ENCODE measurements at places on chromosomes 6 and 20.

- DNase-seq: no peak
Observed at GRCh38 chr20:19671374-19671773, 86.7 kb upstream of the RIN2 start.

GRCh38 chr20:7003598-7003997 is 236.1 kb downstream of the BMP2 start:
- DNase-seq: no peak

DNA sequence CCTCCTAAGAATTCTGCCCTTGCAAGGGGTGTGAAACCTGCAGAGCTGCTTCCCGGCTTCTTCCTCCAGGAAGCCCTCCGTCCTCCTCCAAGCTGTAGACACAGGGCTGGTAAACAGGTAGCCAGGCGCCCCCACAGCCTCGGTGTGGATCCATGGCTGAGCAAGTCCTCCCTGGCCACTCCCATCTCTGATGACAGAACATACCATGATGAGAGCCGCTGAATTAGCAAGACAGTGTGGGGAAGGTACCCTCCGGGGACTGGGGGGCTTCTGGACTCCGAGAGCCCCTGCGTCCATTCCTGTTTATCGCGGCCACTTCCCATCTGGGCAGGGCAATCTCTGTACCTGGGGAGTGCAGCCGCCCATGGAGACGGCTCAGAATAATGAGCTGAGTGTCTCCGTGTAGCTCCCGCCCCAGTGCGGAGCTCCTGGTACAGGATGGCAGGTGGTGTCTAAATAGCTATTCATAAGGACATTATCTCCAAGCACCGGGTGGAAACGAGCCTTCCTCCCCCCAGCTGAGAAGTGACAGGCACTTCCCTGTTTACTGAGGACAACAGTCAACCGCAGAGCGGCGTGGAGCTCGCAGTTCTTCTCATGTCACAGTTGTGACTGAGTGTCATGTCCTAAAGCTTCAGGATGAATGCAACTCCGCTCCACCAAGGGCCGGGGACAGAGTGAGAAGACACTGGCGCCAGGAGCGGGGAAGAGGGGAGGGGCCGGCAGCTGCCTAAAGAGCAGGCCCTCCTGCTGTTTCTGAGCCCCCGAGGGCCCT is 22.7 kb upstream of the NTSR1 start:
- peak; percentile 46 for DNase-seq

DNA sequence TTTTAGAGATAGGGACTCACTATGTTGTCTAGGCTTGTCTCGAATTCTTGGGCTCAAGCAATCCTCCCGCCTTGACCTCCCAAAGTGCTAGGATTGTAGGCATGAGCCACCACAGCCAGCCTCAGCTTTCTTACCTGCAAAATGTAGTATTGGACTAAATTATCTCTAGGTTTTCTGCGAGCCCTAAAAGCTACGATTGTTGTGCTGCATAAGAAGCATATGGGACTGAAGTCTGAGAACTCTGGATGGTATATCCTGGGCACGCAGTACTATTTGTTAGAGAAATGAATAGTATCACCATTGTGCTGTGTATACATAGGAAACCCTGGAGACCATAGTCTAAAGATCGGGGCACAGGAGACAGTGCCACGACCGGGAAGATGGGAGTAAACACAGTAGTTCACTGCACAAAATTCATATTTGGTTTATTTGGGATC is 60.1 kb downstream of the RPRD1B start:
- DNase-seq: no peak

- DNase-seq: no peak
Observed at GRCh38 chr20:14434384-14435136, 97.1 kb upstream of the FLRT3 start.

- DNase-seq: no peak
Observed at GRCh38 chr6:144159742-144160141, 9.4 kb downstream of the STX11 start.

DNA sequence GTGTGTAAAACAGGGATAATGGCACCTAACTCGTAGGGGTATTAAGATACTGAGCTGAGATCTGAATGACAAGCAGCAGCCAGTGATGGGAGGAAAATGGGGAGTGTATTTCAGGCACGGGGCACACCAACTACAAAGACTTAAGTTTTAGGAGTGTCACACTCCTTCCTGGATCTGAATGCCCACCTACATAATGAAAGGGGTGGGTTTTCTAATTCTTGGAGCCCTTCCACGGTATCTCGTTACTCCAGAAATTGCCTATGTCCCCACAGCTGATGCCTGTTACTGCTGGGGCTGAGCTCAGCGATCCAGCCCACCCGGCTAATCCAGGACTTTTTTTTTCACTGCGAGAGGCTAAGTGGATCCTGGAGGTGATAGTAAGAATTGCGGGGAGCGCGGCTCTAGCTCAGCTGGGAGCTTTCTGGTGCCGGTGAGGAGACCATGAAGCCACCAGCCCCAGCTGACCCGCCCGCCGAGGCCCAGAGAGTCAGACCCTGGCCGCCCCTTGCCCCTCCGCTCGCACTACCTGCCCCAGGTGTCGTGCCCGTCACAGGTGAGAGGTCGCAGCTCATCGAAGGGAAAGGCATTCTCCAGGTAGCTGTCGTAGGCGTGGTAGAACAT is 727 bp downstream of the EDEM2 start:
- peak; percentile 51 for DNase-seq

DNA sequence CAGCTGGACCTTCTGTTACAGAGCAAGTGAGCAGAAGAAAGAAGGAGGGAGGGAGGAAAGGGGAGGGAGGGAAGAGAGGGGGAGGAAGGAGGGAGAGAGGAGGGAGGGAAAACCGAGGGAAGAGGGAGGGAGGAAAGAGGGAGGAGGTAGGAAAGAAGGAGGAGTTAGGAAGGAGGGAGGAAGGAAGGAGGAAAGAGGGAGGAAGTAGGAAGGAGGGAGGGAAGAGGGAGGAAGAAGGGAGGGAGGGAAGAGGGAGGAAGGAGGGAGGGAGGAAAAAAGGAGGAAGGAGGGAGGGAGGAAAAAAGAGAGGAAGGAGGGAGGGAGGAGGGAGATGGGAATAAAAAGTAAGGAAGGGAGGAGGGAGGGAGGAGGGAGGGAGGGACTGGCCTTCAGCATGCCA is 191.8 kb downstream of the SYNDIG1 start:
- no peak for DNase-seq

GRCh38 chr20:20979934-20980333 is 126.2 kb downstream of the LINC00237 start:
- DNase-seq: no peak

DNA sequence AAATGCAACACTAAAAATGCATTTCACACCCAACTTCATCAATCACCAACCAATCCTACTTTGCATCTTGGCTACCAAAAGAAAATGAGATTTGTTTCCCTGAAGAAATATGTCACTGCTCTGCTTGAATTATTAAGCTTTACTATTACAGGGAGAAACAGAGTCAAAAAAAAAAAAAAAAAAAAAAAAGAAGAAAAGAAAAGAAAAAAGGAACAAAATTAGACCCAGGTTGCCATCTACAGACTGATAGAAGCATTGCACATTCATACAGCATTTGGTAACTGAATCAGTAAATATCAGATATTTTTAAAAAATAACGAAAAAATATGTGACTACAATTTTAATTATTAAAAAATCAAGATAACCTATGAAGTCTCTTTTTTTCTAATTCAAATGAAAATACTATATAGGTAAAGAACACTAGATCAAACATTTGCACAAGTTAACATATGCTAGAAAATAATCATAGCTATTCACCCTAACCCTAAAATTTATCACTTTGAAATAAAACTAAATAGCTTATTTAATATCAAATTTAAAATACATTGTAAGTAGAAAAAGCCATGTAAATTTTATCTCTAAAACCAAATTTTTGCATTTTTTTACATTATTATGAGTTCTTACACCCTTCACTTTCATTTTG is 83.3 kb downstream of the DCDC2 start:
- no peak for DNase-seq

DNA sequence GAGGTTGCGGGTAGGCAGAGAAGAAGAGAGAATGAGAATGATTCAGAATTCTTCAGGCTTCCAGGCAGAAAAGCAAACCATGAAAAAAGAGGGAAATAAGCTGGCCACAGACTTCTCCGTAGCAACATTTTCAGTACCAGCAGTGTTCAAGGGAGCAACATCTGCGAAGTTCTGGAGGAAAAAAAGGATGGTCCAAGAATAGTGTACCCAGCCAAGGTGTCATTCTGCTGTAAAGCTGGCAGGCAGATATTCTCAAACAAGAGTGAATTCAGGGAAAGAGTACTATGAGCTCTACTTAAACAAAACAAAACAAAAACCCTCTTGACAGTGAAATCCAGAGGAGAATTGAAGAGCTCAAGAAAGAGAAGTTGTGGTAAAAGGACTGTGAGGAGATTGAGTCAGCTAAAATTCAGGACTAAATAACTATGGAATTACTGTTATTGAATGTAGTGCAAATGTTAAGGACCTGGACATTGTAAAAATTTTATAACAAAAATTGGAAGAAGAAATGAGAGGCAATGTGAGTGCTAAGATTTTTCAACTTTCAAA is 86.5 kb downstream of the ATRN start:
- no peak for DNase-seq

DNA sequence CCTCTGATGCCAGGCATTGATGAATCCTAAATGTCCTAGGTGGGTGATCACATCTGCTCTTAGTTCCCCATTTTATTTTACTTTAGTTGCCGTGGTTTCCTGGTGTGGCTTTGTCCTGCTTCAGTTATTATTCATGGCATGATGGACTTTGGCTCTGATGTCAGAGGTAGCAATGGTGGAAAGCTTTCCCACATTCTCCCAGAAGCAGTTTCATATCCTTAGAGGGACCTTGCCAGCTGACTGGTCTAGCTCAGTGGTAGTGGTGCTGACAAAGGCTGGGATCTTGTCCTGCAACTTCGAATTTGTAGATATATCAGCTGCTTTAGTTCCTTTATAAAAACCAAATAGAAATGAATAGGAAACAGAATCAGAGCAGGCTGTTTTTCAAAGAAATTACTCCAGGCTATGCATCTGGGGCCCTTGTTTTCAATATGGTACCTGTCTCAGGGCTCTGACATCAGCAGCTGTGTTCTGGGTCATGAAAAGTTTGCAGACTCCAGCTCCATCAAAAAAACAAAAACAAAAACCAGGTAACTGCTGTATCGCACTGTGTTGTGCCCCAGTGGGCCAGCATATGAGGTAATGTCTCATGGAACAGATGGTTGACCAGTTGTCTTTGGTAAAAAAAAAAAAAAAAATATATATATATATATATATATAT is 133.7 kb downstream of the PLCB4 start:
- no peak for DNase-seq

DNA sequence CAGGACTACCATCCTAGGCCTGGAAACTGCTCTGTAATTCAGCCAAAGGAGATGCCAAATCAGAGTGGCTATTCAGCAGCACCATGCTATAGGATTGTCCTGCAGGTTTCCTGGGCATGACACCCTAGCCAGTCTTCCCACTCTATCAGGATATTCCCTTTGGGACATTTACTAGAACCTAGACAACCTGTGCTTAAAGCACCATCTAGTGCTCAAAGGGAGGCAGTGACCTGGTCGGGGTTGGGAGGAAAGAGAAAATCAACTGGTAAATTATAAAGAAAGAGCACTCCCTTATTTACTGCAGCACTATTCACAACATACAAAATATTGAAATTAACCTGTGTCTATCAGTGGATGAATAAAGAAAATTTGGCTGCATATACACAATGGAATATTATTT is 67.2 kb upstream of the SMLR1 start:
- DNase-seq: peak; percentile 27

DNA sequence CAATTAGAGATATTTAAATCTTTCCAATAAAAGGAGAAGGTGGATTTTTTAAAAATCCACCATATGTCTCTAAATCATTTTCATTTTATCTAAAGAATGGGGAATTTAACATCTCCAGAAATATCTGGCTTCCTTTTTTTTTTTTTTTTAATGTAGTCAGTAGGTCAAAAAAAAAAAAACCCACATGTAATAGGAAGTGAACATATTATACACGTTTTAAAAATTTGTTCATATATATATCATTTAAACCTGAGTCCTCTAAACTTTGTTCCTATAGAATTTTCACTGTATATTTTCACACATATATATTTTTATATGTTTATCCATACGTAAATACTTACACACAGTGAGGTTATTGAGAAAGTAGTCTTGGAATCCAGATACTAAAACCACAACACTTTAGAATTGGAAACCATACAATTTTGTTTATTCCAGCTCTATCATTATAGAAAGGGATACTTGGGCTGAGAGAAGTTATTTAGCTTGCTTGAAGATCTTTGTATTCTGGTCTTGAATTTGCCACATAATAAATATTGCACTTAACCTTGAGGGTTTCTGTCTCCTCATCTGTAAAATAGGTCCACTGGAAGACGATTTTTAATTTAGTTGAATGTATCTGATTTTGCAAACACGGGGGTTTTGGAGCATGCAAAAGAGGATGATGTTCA is 62.1 kb upstream of the ZNF217 start:
- DNase-seq: no peak

DNA sequence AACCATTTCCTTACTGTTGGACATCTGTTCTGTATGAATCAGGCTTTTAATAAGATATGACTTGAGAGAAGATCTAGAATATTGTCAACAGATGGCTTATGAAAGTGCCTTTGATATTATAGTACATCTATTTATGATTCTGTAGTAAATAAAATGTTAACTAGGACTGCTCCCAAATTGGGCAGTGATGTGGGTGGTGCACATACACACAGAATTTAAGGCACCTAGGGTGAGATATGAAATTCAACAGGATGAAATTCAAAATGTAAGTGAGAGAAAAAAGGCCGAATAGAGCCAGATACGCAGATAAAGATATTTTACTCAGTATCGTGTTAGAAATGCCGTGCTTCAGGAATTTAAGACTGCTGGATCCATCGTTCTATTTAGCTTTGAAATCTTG is 26.3 kb downstream of the FAM50B start:
- no peak for DNase-seq

GRCh38 chr20:35311822-35312221 is 19.6 kb upstream of the FAM83C start:
- DNase-seq: no peak

DNA sequence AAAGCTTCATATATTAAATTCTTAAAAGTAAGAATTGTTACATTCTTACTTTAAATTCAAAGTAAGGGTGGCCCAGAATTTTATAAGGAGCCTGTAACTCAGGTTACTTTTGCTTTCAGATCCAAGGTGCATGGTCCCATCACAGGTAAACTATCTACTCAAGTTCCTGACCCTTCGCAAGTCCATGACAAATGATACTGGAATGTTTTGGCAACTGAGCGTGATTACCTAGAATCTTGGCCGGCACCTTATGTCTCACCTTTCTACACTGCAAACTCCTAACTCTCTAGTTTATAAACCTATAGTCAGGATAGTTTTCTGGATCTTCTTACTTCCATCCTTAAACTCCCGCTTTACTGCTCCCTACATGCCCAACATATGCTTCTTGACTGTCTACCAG is 67.9 kb upstream of the HMGN3 start:
- DNase-seq: no peak

DNA sequence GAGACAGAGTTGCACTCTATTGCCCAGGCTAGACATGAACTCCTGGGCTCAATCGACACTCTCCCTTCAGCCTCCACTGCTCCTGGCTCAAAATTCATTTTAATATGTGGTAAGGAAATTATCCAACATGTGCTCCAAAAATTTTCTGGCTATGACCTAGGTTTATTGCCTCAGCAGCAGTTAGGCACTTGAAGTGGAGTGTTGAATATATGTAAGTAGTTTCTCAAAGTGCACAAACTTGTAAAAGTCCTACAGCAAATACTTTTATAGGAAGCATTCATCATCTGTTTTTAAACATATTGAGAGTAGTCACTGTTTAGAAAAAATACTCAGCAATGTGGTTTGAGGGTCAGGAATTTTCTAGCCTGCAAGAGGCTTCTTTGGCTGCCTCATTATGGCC is 13.2 kb downstream of the FILIP1 start:
- no peak for DNase-seq

Measured in HAP-1 (cell line).